Renal cortex interstitium (tissue), 15 donors: ENCODE measurements at places on chromosomes 4 and X. TPM values are rescaled to one million over a fixed set of nuclear protein-coding genes. Genes with fewer than 3 reads are reported as not detected.

The PABPC5 gene
- polyA plus RNA-seq, result 6.1 TPM

GRCh38 chr4:3367866-3368265 lies 73.9 kb upstream of the HGFAC start:
- no peak for DNase-seq

The SYNPO2 gene
- polyA plus RNA-seq, result 15.4 TPM

DNA sequence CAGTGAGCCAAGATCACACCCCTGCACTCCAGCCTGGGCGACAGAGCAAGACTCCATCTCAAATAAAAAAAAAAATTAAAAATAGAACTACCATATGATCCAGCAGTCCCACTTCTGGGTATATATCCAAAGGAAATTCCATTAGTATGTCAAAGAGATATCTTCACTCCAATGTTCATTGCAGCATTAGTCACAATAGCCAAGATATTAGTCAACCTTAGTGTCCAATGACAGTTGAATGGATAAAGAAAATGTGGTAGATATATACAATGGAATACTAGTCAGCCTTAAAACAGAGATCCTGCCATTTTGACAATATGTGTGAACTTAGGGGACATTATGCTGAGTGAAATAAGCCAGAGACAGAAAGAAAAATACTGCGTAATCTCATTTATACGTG lies 49.4 kb downstream of the C4orf46 start:
- DNase-seq, result no peak

The COL4A5 gene
- 134 TPM for polyA plus RNA-seq
